Osteoblast (primary cell): ENCODE measurements at places on chromosomes 11 and 22. TPM values are rescaled to one million over a fixed set of nuclear protein-coding genes. Genes with fewer than 3 reads are reported as not detected.
A peak's percentile ranks its signal among the peaks of the same experiment; 100 is the strongest.

GRCh38 chr11:69115586-69116560, 39.9 kb upstream of the SMIM38 start:
- no peak overlapping the region for H3K4me3 ChIP-seq
- peak; percentile 77 for DNase-seq
- no peaks in the 10 kb centered on the region for H3K4me1 ChIP-seq
- peaks cover 30% of the 10 kb centered on the region for H3K27me3 ChIP-seq

The JAML gene
- total RNA-seq: not detected in 2 replicates

DNA sequence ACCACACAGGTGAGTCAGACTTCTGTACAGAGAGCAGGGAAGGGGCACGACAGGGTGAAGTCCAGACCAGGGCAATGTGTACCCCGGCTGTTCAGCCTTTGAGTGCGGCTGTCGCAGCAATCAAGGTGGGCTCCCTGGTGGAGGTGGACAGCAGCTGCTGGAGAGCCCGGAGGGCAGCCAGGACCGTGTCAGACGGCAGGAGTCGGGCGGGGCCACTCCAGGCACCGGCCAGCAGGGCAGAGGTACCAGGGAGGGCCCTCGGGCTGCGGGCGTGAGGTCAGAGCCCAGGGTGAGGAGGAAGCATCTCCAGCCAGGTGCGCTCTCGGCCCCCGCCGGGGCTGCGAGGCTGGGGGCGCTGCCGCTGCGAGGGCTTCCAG, 802 bp upstream of the PIM3 start:
- H3K27me3 ChIP-seq: no peaks in the 10 kb centered on the region
- H3K27ac ChIP-seq: peak overlapping the region; percentile 32
- peak overlapping the region; percentile 78 for H3K4me3 ChIP-seq

GRCh38 chr22:50316114-50317065, 8.9 kb upstream of the PLXNB2 start:
- DNase-seq: peak; percentile 65
- no peak overlapping the region for H3K27ac ChIP-seq
- no peaks in the 10 kb centered on the region for H3K27me3 ChIP-seq
- H3K36me3 ChIP-seq: no peaks in the 10 kb centered on the region
- no peaks in the 10 kb centered on the region for H3K4me1 ChIP-seq

- peaks cover 10% of the 10 kb centered on the region for H3K36me3 ChIP-seq
- no peaks in the 10 kb centered on the region for H3K27me3 ChIP-seq
- peak; percentile 90 for DNase-seq
- peak overlapping the region; percentile 90 for H3K27ac ChIP-seq
Observed at GRCh38 chr11:12675951-12676711, 1.9 kb downstream of the TEAD1 start.

DNA sequence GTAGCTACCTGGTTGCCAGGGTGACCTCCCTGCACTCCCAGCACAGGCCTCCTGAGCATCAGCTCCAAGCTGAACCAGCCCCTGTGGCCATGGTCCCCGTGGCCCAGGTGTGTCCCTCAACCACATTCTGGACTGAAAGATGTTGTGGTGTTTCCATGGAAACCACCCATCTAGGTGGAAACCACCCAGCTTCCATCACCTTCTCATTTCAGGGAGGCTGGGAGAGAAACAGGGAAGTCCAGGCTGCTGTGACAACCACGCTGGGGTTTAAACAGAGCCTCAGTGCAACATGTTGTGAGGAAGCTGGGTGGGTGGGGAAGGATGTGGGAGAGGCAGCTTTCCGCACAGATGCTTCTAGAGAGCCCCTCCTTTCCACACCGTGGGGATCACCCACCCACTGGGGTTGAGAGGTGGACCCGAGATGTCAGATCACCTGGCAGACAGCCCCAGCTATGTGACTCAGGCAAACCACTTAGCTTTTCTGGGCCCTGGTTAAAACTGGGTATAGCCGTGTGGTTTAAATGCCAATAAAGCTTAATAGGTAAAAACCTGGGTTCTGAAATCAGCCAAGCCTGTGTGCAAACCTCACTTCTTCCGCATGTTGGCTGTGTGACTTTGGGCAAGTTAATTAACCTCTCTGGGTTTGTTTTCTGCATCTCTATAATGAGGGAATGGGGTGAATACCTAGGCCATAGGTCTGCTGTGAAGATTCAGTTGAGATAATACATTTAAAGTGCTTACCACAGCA, 46.4 kb downstream of the CD82 start:
- peaks cover 13% of the 10 kb centered on the region for H3K36me3 ChIP-seq
- peak; percentile 62 for DNase-seq
- H3K4me3 ChIP-seq: no peak overlapping the region
- peaks cover 25% of the 10 kb centered on the region for H3K4me1 ChIP-seq
- H3K27me3 ChIP-seq: no peaks in the 10 kb centered on the region
- H3K27ac ChIP-seq: no peak overlapping the region

GRCh38 chr11:45258982-45259530, 27.1 kb downstream of the SYT13 start:
- DNase-seq: no peak
- H3K27ac ChIP-seq: no peak overlapping the region
- peaks cover 14% of the 10 kb centered on the region for H3K4me1 ChIP-seq
- no peaks in the 10 kb centered on the region for H3K36me3 ChIP-seq

- no peaks in the 10 kb centered on the region for H3K36me3 ChIP-seq
- peak overlapping the region; percentile 0 for H3K27ac ChIP-seq
- H3K4me3 ChIP-seq: no peak overlapping the region
- H3K27me3 ChIP-seq: no peaks in the 10 kb centered on the region
- DNase-seq: peak; percentile 81
- peaks cover 21% of the 10 kb centered on the region for H3K4me1 ChIP-seq
Observed at GRCh38 chr11:117319214-117319840, 3.3 kb upstream of the BACE1 start.

The MAP6 gene
- total RNA-seq: 0.72 and 1.5 TPM in 2 replicates

DNA sequence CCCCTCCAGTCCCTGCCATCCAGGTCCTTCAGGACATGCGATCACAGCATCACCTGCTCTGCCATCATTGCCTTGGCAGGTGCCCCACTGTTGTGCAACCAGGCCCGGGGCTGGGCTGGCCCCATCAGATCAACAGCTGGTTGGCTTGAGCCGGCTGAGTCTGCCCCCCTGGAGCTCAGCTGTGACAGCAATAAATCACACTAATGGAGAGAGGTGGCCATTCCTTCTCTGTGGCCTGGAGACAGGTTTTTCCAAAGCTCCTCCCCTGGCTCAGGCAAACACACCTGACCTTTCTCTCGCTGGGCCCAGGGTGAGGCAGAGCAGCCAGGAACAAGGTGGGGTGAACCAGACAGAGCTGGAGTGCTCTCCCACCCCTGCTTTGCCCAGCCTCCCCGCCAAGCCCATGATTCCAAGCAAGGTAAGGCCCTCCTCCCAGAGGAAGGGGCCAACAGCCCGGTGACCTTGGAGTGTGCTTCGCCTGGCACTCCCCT, 8.9 kb upstream of the FXYD2 start:
- H3K4me3 ChIP-seq: no peak overlapping the region
- H3K4me1 ChIP-seq: no peaks in the 10 kb centered on the region
- H3K27me3 ChIP-seq: peaks cover 11% of the 10 kb centered on the region
- H3K27ac ChIP-seq: no peak overlapping the region

DNA sequence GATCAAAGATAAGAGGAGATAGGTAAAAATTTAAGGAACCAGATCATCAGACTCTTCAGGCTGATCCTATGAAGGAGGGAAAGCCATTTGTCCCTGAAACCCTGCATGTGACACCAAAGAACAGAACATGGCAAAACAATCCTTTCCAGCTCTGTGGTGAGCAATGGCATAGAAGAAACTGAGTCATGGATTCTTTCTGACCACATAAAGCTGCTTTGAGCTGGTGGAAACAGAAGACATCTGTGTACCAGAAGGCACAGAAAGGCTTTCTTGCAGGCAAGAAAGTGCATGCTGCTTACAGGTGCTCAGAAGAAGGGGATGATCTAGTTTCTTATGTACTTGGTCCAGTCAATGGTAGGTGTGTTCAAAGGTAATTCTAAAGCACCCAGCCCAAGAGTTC, 45.0 kb upstream of the APOA1 start:
- H3K4me1 ChIP-seq: peaks cover 25% of the 10 kb centered on the region
- no peak overlapping the region for H3K27ac ChIP-seq
- no peaks in the 10 kb centered on the region for H3K36me3 ChIP-seq
- no peak for DNase-seq
- H3K4me3 ChIP-seq: no peak overlapping the region

DNA sequence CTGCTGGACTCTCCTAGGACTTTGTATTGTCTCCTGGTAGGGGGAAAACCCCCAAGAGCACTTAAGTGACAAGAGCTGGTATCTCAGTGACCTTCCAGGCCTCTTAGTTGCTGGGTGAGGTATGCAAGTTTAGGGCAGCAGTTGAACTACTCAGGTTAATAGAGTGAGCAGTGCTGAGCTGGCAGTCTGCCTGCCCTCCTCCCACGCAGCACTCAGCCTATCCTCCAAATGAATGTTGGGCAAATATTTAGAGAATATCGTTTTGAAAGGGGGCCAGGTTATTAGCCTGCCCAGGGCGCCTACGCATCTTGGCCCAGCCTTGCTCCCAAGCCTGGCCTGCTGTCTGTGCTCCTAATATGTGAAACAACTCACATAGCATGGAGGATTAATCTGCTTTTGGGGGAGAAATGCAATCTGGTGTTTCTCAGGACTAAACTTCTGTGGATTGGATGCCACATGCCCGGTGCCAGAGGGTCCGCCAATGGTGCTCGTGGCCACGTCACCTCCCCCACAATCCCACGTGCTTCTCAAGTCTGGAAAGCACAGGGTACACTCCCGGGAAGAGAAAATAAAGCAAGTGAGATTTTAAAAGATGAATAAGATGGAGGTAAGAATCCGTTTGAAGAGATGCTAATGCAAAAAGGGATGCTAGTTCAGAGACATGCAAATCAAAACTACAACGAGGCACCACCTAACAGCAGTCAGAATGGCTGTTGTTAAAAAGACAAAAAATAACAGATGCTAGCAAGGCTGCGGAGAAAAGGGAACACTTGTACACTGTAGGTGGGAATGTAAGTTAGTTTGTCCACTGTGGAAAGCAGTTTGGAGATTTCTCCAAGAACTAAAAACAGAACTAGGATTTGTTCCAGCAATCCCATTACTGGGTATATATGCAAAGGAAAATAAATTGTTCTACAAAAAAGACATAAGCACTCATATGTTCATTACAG, 67.7 kb downstream of the SPON1 start:
- H3K27ac ChIP-seq: no peak overlapping the region
- H3K36me3 ChIP-seq: no peaks in the 10 kb centered on the region
- peaks cover 12% of the 10 kb centered on the region for H3K4me1 ChIP-seq
- no peak overlapping the region for H3K4me3 ChIP-seq
- H3K27me3 ChIP-seq: peaks cover 17% of the 10 kb centered on the region

The MARK2 gene
- total RNA-seq: 13.8 and 14.8 TPM in 2 replicates

GRCh38 chr11:122707901-122708300, 52.4 kb downstream of the UBASH3B start:
- no peaks in the 10 kb centered on the region for H3K27me3 ChIP-seq
- no peak for DNase-seq
- H3K4me1 ChIP-seq: peaks cover 61% of the 10 kb centered on the region

- H3K27me3 ChIP-seq: no peaks in the 10 kb centered on the region
- DNase-seq: no peak
- no peak overlapping the region for H3K4me3 ChIP-seq
- H3K36me3 ChIP-seq: no peaks in the 10 kb centered on the region
- H3K27ac ChIP-seq: no peak overlapping the region
Observed at GRCh38 chr11:29562183-29562582, 454.6 kb downstream of the KCNA4 start.

The RAB38 gene
- total RNA-seq: 0.59 and 1.1 TPM in 2 replicates

DNA sequence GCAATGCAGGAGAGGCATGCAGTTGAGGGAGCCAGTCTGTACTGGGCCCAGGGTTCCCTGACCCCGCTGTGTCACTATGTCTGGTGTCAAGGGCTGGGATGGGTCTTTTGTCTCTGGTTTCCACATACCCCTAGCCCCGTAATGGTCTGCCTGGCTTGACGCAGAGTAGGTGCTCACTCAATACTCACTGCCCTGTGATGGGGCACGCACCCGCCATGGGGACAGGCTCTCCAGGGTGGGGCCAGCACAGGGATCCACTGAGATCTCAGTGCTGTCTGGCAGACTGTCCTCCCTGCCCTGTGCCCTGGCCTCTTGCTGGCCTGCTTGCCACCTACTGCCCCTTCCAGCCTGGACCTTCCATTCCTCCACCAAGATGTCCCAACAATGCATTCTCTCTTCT, 101.7 kb upstream of the CD82 start:
- DNase-seq: no peak
- H3K27ac ChIP-seq: no peak overlapping the region
- H3K36me3 ChIP-seq: no peaks in the 10 kb centered on the region
- H3K4me1 ChIP-seq: no peaks in the 10 kb centered on the region

DNA sequence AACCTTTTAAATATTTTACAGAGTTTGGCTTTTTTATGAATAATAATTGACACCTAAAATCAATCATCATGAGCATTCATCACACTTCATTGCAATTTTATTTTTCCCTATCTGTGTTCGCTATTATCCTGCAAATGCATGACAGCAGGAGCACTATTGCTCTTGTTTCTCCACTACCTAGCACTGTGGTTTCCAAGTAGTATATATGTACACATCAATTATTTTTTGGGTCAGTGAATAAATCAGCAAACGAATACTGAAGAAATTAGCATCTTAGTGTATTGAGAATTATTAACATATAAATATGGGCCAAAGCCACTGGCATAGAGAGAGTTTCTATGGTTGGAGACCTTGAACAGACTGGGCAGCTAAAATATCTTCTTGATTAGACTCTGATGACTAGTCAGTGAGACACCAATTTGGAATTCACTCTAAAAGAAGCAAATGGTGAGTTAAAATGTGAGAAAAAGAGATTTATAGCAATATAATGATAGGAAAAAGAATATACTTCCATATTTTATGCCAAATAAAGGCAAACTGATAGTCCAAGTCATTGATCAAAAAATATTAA, 731.1 kb upstream of the LUZP2 start:
- no peaks in the 10 kb centered on the region for H3K4me1 ChIP-seq
- H3K27me3 ChIP-seq: no peaks in the 10 kb centered on the region
- no peak overlapping the region for H3K27ac ChIP-seq
- no peaks in the 10 kb centered on the region for H3K36me3 ChIP-seq

The MYH9 gene
- total RNA-seq: 796 and 964 TPM in 2 replicates

DNA sequence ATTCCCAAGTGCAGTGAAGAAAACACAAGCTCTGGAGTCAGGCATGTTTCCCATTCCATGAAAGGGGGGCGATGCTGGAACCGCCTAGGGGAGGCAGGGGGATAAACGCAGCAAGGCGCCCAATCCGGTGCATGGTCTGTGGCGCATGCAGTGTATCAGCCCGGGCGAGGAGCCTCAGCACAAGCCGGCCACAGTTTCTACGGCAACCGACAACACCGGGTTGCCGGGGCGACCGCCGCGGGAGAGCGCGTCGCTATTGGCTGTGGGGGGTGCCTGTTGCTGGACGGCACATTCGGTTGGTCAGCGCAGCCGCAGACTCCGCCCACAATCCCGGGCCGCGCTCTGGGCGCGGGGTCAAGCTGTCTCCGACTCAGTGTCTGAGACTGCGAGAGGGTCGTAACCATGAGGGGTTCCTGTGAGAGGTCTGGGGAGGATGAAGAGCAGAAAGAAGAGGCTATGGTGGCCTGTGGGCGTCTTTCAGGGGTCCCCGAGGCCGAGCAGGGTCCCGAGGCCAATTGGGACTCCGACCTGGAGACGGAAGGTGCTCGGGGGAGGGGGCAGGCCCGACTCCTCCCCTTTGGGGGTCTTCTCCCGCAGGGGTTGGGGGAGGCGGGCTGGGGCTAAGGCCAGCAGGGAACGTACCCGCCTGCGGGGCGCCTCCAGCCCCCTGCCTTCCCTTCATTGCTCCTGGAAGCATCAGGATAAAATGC, at the start of gene LRRC74B:
LRRC74B (plus strand) TSS at position 362 of the 710 bp plus-strand sequence; CDS start at position 403, 41 bp downstream.
- peaks cover 44% of the 10 kb centered on the region for H3K4me1 ChIP-seq
- H3K27me3 ChIP-seq: no peaks in the 10 kb centered on the region
- no peaks in the 10 kb centered on the region for H3K36me3 ChIP-seq
- peak within 1 kb of the TSS; percentile 95 for H3K27ac ChIP-seq

The PMM1 gene
- 15.6 and 18.9 TPM in 2 replicates for total RNA-seq
